ENCODE measurements at places on chromosomes 12 and 14. TPM values are rescaled to one million over a fixed set of nuclear protein-coding genes. Genes with fewer than 3 reads are reported as not detected.

Gene CEBPE
- total RNA-seq = not detected

Gene TUNAR
- total RNA-seq = not detected

Gene MFAP5
- total RNA-seq = 2.8 TPM

Gene SLC39A9
- total RNA-seq = 55.6 TPM

Gene MSI1
- 0.46 TPM for total RNA-seq

Gene STRAP
- total RNA-seq = 68.3 TPM

Gene PEX5
- total RNA-seq = 46.7 TPM

Gene SLC10A1
- not detected for total RNA-seq

Gene NUAK1
- 40.8 TPM for total RNA-seq

- no peak for DNase-seq
These were observed 78.7 kb upstream of the PSMC1 start for GRCh38 chr14:90177539-90178189.

DNA sequence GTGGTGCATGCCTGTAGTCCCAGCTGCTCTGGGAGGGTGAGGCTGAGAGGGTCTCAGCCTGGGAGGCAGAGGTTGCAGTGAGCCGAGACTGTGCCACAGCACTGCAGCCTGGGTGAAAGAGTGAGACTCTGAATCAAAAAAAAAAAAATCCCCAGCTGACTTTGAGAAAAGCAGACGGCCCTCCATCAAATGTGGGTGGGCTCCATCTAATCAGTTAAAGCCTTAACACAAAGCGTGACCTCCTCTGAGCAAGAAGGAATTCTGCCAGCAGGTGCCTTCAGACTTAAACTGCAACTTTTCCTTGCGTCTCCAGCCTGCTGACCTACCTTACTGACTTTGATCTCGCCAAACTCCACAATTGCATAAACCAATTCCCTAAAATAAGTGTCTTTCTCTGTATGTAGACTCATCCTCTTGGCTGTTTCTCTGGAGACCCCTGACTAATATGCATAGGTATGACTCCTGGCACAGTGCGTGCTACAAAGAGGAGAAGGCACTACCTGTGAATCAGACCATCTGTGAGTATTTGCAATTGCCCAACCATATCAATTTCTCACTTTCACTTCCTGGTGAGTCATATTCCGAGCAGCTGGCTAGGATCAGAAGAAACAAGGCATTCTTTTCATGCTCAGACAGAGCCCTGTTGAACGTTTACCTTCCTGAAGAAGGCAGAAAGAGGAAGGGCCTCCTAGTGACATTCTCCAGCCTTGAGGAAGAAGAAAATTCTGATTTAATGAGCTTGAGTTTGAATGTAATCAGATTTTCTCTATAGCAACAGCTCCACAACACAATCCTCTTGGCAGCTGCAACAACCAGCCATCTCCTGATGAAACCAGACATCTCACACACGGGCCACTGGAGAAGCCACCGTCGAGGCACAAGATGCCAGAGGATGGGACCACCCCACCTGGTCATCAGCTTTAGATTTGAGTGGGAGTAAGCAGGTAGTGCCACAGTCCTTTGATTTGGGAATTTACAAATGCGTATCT, 54.3 kb downstream of the CLMN start:
- no peak for DNase-seq

DNA sequence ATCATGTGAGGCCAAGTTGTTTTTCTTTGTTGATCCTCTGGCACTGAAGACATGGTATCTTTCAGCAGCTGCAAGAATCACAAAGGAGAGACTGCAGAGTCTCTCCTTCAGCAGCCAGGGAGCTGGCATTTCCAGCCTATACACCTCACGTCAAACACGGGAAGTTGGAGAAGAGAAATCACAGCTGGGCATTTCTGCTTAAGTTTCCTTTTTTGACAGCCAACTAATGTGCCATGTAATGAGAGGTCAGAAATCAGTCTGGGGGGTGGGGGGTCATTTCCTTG, 28.3 kb downstream of the PHLDA1 start:
- DNase-seq = no peak

- no peak for DNase-seq
These were observed 355.5 kb downstream of the CACNA1C start for GRCh38 chr12:2408262-2408661.

- no peak for DNase-seq
These were observed 20.0 kb upstream of the FICD start for GRCh38 chr12:108495054-108495453.

- no peak for DNase-seq
These were observed 59.5 kb upstream of the TMX1 start for GRCh38 chr14:51180577-51180976.

DNA sequence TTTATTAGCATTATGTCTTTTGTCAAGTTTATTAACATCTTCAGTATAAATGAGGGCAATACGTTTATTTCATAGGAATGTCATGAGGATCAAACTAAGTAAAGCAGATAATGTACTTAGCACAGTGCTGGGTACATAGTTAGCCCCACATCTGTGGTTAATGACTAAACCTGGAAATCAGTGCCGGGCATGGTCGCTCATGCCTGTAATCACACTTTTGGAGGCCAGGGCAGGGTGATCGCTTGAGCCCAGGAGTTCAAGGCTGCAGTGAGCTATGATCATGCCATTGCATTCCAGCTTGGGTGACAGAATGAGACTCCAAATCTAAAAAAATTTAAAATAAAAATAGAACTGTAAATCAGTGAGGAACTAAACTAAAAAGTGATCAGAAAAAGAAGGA, 44.8 kb upstream of the GUCY2C start:
- DNase-seq = no peak

DNA sequence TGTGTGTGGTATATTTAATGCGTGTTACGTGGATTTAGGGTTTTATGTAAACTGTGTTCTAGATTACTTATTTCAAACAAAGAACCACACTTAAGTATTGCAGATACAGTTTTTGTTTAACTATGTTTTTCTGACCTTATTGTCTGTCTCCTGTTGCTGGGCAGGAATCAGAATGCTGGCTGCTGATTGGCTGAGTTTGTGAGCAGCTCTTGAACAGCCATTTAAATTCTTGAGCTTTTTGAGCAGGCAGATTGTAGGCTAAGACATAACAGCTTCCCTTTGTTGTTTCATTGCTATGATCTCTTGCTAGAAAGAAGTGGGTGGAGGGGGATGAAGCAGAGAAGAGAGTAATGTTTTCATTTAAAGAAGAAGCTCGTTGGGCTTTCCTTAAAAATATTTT, 52.2 kb downstream of the ATF7IP start:
- DNase-seq = no peak

- DNase-seq = no peak
These were observed 316.4 kb downstream of the NOVA1 start for GRCh38 chr14:26281280-26281998.

- peak; percentile 42 for DNase-seq
These were observed 4.2 kb downstream of the SPRYD3 start for GRCh38 chr12:53074999-53075370.

DNA sequence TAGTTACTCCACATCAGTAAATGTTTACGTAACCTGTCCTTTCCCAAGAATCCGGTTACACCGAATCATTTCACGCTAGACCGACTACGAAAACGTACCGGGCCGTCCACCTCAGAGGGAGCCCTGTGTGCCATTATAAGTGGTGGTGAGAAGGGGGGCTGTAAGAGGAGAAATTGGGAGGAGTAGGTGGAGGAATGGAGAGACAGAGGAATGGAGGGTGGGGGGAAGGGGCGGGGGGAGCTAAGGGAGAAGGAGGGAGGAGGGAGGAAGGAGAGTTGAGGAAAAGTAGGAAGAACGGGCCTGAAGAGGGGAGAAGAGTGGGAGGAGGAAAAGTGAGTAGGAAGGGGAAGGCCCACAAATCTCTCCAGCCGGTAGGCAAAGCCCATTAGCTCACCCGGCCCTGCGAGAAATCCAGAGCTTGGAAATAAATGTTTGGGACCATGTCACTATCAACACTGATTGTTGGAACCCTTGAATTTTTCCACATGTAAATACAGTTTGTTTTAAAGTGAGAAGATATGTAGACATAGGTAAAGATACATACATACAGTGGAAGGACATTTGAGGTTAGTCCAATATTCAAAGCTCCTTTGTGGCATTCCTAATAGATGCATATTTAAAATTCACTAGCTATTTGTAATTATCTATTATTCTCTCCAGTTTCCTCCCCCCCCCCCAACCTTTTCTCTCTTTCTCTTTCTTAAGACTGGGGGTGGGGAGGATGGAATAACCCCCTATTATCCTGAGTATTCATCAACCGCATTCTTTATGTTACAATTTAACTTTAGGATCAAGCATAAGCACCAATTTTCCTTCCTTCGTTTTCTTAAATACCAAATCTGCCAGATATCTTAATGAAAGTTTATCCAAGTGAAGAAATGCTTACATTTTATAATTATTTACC, 2.1 kb upstream of the FOXG1 start:
- DNase-seq = no peak

DNA sequence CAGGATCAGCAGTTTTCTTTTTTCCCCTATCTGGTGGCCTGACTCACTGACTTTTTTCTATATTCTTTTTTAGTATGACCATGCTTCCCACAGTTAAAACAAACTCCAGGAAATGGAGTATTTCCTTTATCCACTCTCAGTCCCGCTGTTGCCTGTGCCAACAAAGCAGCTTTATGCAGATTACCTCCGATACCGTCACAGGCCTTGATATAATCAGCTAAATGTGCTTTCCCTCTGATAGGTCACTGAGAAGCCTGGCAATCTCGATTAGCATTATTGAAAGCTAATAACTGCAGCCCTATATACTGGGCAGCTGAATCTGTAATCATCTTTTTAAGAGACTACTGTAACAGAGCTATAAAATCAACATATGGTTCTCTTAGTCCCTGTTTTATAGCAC, 243.6 kb downstream of the KIF21A start:
- DNase-seq = no peak

DNA sequence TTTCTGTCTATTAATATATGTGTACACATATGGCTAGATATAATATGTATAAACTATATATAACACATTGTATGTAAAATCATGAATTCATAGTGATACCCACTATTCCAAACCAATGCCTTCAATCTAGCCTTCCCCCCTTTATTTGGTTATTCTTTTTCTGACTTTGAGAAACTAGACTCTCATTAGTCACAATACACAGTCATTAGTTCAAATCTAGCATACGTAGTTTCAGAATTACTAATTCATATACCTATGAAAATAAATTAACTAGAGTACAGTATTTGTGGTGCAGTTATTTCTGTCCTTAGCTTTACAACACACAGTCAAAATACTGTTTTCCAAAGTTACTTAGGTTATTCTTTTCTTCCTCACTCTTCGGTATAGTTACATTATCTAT, 268.2 kb downstream of the DPF3 start:
- DNase-seq = no peak

DNA sequence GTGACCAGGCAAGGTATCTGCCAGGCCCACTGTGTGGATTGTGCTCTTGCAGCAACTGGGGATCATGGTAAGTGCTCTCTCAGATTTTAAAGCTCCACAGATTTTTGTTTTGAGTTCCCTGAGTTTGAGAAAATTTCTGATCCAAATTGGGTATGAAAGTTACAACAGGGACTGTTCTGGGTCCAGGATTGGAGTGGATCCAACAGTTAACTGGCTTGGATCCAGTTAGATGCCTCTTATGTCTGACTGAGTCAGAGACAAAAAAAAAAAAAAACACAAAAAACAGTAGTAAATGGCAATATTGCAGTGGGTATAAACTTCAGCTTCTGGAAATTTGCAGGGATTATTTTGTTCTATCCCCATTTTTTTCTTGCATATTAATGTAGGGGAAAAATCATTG, 598.8 kb downstream of the C12orf50 start:
- DNase-seq = no peak

All from upper lobe of right lung (tissue), 1 donor.